ENCODE measurements at places on chromosomes 5 and 9.

DNA sequence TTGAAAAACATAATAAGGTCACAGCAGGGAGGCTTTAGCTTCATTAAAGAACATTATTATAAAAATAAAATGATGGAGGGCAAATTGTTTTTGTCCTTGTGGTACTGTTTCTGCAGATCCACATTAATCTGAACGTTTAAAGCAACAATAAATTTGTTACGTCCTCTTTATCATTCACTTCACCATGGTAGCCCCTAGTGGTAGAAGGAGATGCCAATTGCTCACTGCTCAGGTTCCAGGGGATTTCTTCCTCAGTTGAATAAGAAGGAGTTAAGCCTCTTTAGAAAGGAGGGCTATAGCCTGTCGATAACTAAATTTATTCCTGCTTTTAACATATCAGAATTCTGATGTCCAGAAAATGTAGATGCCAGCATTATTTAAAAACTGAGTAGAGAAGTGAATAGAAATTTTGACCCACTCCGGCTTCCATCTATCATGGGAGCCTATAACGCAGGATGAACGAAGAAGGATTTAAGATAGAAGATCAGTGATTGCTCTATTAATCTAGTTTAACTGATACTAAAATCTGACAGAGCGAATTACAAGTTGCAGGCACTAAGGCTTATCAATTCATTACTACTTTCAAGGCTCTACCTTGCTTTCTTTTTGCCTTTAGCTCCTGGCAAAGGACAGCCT lies 692.3 kb downstream of the PTPRD start:
- DNase-seq, result no peak

GRCh38 chr5:178433273-178433775 lies 156.9 kb downstream of the COL23A1 start:
- DNase-seq, result no peak

DNA sequence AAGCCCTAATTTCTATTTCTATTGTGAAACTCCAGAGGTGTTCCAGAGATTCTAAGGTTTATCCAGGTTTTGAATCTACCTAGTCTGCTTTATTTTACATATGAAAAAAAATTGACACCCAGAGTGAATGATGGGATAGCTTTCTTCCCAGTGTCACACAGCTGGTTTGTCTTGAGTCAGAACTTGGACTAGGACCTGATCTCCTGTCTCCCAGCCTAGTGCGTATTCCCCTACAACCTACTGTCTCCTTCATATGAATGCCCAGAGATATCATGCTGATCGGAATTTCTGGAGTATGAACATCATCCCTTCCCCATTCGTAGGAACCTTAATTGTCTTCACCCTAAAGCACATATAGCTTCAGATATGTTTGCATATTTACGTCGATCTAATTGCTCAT lies 524.2 kb downstream of the SPATA31D1 start:
- no peak for DNase-seq

GRCh38 chr5:76855961-76856360 lies 6.1 kb downstream of the S100Z start:
- DNase-seq, result no peak

GRCh38 chr9:90002397-90003271 lies 397.8 kb downstream of the GADD45G start:
- DNase-seq, result peak; percentile 32

DNA sequence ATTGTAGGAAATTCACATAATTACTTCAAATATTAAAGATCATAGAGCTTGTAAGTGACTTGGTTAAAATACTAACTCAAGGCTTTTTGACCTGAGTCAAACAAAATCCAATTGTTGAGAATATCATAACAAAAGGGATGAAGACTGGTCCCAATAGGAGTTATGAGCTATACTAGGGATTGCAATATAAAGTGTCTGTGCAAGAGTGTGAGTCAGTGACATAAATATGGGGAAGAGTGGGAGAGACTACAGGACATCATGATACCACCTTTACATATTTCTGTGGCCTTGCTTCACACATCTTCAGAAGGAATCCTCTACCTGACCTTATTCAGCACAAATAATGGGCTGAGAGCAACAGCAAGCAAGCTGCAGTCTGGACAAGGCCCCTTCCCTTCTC lies 180.9 kb upstream of the SLC24A2 start:
- DNase-seq, result peak; percentile 36

- no peak for DNase-seq
These were observed 159.4 kb downstream of the RASEF start for GRCh38 chr9:82903503-82903902.

DNA sequence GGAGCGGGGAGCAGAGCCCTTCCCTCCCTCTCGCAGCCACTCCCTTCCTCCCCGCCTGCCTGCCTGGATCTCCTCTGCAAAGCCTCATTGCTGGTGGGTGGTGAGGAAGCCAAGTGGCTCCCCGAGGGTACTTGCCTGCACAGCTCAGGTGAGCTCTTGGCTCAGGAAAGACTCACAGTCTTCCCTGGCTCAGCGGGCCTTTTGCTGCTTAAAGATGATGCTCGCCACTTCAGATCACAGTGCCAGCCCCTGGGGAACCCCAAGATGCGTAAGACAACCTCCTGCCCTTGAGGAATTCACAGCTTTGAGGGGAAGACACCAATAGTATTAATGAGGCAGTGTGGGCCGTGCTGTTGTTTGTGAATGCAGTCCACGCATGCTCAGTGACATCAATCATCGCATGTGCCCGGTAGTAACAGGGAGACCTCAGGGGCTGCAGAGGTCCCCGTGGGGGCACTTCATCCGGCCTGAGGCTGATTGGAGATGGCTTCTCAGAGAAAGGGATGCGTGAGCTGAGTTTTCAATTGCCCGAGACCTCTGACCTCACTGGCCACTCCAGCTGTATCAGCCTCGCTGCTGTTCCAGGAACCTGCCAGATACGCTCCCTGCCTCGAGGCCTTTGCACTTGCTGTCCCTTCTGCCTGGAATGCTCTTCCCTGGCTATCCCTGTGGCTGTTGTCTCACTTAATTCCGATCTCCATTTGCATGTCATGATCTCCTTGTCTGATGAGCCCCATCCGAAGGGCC lies 36.8 kb downstream of the ERGIC1 start:
- DNase-seq, result no peak
